Right cardiac atrium (tissue), 5 donors: ENCODE measurements at places on chromosomes 7 and 10. TPM values are rescaled to one million over a fixed set of nuclear protein-coding genes. Genes with fewer than 3 reads are reported as not detected.

The AGR2 gene
- total RNA-seq: not detected

The STAMBPL1 gene
- total RNA-seq: 10.6 TPM

The MPP7 gene
- 20.3 TPM for total RNA-seq

The RNLS gene
- 18.5 TPM for total RNA-seq

The PRKAR2B gene
- 45.2 TPM for total RNA-seq

The RARRES2 gene
- total RNA-seq: 173 TPM

The KIF11 gene
- total RNA-seq: 0.96 TPM

The FAM13C gene
- 3.2 TPM for total RNA-seq

The LRIT1 gene
- not detected for total RNA-seq

The AKR1E2 gene
- total RNA-seq: 10.6 TPM

The HPSE2 gene
- not detected for total RNA-seq

The IKZF1 gene
- total RNA-seq: 3.4 TPM

The SORCS3 gene
- total RNA-seq: 0.03 TPM

The GRM3 gene
- total RNA-seq: 0.14 TPM

The PTPN12 gene
- 39.2 TPM for total RNA-seq

The CLCN1 gene
- not detected for total RNA-seq

The BAIAP2L1 gene
- total RNA-seq: 1.1 TPM

The LRRC4 gene
- 13.8 TPM for total RNA-seq

The PIP gene
- total RNA-seq: not detected

The SSMEM1 gene
- not detected for total RNA-seq

The SHLD2 gene
- total RNA-seq: 16.5 TPM

The DDX21 gene
- total RNA-seq: 22.8 TPM

The STN1 gene
- total RNA-seq: 24.3 TPM

The ASZ1 gene
- total RNA-seq: not detected

The TCERG1L gene
- total RNA-seq: not detected

The GFRA1 gene
- 6.8 TPM for total RNA-seq

The CFAP43 gene
- 0.14 TPM for total RNA-seq

The MMP21 gene
- 0.47 TPM for total RNA-seq

The ANXA8L1 gene
- 1.6 TPM for total RNA-seq

The ADIRF gene
- 69.0 TPM for total RNA-seq
